ENCODE measurements at places on chromosomes 1 and 21.

DNA sequence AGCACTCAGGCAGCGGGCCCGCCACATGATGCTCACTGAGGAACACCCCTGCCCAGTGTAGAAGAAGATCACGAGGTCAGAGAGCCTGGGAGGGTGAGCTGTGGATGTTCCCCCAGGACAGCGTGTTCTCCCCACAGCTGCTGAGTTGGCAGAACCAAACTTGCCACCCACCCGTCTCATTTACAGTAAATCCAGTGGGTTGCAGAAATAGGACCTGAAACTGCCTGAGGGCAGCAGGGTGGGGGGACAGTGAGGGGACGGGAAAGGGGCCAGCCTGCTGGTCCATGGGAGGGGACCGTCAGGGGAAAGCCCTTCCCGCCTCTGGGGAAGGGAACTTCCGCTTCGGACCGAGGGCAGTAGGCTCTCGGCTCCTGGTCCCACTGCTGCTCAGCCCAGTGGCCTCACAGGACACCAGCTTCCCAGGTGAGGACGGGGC is at the start of gene C1QB:
TSS of gene C1QB (plus strand) at position 356 of the 436 bp plus-strand sequence. CDS start 6,227 bp downstream, outside the sequence.
- no peak for DNase-seq

- no peak for DNase-seq
Observed at GRCh38 chr21:43343992-43344886, 82.7 kb downstream of the SIK1 start.

GRCh38 chr21:28186604-28187003 is 806.1 kb downstream of the LTN1 start:
- no peak for DNase-seq

- peak; percentile 53 for DNase-seq
Observed at GRCh38 chr1:204791453-204792353, 79.0 kb upstream of the NFASC start.

DNA sequence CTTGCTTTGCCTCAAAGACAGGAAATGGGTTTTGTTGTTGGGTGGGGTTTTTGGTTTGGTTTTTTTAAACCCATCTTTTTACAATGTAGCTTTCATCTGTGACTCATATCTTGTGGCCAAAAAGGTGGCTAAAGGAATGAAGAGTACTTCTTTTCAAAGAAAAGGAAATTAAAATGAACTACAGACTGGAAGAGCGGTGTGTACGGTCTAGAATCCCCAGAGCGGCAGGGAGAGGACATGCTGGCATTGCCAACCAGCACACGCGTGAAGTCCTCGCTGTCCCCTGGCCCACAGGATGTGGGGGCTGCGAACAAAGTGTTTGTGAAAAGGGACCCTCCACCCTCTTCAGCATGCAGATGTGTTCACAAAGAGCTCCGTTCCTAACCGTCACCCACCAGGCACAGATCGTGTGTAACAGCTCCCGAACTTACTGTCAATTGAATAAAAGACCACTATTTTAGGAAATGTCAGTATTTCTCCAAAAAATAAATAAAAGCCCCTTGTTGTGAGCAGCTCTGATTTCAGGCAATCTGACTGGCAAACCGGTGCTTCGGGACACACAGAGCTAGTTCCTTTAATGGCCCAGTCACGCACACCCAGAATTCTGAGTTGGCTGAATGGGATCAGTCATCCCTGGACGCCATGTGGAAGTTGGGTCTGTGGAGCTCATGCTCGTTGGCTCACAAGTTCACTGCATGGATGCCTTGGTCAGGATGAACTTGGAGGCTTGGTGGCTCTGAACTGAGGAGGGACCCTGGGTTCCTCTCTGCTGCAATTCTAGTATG is 602.9 kb downstream of the NPHP4 start:
- no peak for DNase-seq

DNA sequence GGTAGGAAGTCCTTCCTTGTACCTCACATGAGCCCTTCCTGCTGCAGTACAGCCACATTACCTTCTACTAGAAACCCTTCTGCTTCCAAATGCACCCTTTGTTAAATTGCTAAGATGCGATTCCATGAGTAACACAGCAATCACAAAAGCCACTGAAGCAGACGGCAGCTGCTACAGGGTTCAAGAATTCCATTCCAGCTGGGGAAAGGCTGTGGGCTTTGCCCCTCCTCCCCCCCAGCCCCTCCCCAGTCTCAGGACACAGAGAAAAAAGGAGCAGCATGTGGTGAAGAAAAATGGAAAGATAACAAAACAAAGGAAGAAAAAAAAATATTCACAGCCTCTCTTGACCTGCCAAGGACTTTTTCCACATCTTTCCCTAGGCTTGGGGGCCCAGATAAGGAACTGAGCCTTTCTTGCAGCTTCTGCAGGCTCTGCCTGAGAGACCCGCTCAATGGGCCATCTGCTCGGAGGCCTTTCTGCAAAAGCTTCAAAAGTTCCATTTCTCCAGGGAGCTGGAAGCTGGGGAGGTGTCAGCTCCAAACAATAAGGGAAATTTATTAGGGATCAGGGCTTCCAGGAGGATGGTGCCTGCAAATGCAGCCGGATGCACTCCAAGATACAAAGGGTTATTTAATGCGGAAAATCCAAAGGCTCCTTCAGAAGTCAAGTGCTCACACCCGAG is 72.1 kb downstream of the SYT2 start:
- no peak for DNase-seq

Data from HL-60 (cell line).